ENCODE measurements at places on chromosomes 2 and 18.

DNA sequence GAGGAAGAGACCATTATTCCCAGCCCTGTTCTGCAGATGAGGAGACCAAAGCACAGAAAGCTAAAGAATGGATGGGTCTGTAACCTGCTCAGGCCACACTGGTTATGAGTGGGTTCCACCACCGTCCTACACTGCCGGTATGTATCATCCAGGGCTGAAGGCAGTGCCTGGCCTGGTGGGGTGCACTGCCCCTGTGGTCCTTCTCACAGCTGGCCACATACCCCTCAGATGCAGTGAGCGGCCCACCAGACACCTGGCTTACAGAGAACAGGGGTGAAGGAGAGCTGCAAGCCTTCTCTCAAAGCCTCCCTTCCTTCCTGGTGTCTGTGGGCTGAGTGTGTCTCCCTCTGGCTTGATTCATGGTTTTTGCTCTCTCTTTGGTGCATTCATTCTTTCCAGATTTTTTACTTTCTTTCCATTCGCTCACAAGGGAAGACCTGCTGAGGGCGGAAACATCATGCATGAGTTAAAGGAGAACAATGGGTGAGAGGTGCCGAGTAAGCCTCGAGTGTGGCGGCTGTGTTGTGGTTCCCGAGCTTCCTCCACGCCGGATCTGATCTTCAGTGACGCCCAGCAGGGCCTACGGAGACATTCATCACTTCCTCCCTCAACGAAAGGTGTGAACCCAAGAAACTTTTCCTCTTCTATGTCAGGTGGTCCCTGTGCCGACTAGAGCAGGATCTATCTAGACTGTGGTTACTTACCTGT is 62.1 kb upstream of the REL start:
- no peak for DNase-seq

- DNase-seq: no peak
Observed at GRCh38 chr18:58388736-58389135, 240.2 kb downstream of the ALPK2 start.

GRCh38 chr2:234335661-234336228 is 161.1 kb downstream of the ARL4C start:
- peak; percentile 64 for DNase-seq

GRCh38 chr2:196108604-196109003 is 40.0 kb upstream of the DNAH7 start:
- no peak for DNase-seq

GRCh38 chr2:227147023-227147422 is 17.0 kb downstream of the COL4A4 start:
- DNase-seq: no peak

DNA sequence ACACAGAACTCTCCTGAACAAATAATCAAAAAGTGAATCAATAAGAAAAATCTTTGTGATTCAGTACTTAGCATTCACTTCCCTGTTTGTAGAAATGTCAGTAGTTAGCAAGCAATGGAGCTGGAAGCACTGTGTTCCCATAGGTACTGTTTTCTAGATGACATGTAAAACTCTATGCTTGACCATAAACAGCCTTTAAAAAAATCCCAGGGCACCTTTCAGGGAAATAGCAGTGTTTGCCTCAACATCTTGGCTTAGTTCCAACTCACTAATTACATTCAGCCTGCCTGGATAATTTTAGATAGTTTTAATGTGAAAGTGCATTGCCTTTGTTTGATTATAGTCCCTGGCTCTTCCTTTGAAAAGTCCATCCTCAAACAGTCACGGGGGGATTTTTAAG is 721.8 kb downstream of the ERBB4 start:
- no peak for DNase-seq

- no peak for DNase-seq
Observed at GRCh38 chr2:99682275-99683060, 192.7 kb upstream of the REV1 start.

DNA sequence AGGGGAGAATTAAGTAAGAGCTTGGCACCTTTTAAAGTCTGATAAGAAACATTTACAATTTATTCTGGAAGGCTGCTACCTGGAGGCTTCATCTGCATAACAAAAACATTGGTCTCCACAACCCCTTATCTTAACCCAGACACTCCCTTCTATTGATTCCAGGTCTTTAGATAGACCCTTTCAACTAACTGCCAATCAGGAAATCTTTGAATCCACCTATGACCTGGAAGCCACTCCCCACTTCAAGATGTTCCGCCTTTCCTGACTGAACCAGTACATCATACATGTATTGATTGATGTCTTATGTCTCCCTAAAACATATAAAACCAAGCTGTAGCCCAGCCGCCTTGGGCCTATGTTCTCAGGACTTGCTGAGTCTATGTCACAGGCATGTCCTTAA is 289.4 kb downstream of the AGPS start:
- DNase-seq: no peak

- DNase-seq: no peak
Observed at GRCh38 chr2:52844701-52845423, 922.7 kb upstream of the CHAC2 start.

- DNase-seq: no peak
Observed at GRCh38 chr2:75603477-75603876, 42.7 kb upstream of the EVA1A start.

- DNase-seq: no peak
Observed at GRCh38 chr2:234163510-234164045, 113.1 kb downstream of the SPP2 start.

DNA sequence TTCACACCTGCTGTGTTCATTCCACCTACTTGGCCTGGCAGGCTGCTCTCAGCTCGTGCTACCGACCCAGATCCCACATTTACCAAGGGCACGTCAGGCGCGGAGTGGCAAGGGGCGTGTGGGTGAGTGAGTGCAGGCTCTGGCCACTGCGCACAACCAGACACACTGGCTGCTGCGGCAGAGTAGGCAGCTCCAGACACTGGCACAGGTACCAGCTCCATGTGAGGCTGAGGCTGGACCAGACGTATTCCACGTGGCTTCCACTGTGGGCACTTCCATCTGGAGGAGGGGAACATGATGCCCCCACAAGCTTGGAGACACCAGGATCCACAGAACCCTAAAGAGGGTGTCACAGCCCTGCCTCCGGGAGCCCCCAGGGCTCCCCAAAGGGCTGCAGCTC is 74.6 kb upstream of the ZNF804A start:
- no peak for DNase-seq

GRCh38 chr18:48868468-48869466 is 82.0 kb downstream of the SMAD7 start:
- DNase-seq: no peak

DNA sequence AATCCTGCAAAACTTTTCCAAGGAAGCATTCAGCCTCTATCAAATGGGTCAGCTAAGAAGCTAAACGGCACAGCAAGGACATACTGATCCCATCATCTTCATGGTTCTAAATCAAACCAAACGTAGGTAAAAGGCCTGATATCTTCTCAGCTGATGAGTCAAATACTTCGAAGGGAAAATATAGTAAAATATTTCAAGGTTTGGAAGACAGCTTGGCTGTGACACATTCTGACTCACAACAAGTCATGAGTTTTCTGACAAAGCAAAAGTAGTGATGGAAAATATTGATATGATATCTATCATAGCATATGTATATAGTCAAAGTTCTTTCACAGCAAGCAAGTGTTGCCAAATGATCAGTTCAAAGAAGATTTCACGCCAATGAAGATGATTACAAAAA is 31.5 kb downstream of the DOCK10 start:
- peak; percentile 74 for DNase-seq

GRCh38 chr2:197179744-197180498 is 130.7 kb downstream of the ANKRD44 start:
- no peak for DNase-seq

- DNase-seq: peak; percentile 82
Observed at GRCh38 chr2:113890253-113891235, 655 bp downstream of the ACTR3 start.

DNA sequence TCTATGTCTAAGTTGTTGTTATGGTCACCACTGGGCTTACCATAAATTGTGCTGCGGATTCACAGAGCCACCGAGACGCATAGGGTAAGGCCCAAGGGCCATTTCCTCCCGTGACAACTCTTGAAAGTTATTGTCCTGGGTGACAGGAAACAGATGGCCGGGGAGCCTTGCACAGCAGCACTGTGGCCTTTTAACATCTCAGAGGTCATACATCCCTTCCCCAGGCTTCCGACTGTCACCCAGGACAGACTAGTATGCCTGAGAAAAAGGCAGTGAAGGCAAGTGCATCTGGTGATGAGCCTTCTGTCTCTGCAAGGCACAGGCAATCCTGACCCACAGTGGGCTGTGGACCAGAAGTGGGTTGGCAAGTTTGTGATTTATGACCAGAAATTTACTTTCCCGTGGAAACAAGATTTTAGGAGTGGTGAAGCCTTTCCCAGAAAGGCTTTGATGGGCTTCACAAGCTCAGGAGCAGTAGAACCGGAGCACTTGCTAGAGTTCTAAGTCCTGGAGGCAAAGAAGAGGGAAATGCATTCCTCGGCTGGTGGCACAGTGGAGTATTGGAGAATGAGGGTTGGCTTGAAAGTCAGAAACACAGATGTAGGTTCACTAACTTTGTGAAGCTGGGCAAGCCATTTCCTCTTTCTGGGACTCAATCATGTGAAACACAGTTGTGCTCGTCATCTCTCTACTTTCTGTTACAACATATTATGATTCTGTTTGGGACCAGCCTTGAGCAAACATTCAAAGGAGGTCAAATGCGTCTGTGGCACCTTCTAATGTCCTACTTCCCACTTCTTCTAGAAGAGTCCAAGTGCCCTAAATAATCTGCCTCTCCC is 2.0 kb upstream of the CAPN14 start:
- DNase-seq: no peak

DNA sequence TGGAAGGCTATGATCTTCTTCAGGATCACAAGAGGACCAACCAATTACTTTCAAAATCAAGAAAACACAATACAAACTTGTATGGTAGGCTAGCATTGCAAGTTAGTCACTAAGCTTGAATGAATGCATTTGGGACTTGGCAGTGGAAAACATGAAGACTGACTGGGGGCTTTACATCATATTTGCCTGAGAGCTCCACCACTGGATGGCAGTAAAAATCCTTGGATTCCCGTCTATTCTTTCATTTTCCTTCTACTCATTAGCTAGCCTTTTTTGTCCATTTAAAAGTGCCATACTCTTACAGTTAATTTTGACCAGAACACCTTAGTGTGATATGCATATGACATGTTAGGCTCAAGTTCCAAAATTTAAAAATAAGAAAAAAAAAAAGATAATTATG is 63.5 kb upstream of the RASGRP3 start:
- peak; percentile 35 for DNase-seq

GRCh38 chr18:62458868-62459716 is 63.7 kb upstream of the ZCCHC2 start:
- no peak for DNase-seq

- no peak for DNase-seq
Observed at GRCh38 chr2:233486357-233486756, 80.2 kb downstream of the USP40 start.

DNA sequence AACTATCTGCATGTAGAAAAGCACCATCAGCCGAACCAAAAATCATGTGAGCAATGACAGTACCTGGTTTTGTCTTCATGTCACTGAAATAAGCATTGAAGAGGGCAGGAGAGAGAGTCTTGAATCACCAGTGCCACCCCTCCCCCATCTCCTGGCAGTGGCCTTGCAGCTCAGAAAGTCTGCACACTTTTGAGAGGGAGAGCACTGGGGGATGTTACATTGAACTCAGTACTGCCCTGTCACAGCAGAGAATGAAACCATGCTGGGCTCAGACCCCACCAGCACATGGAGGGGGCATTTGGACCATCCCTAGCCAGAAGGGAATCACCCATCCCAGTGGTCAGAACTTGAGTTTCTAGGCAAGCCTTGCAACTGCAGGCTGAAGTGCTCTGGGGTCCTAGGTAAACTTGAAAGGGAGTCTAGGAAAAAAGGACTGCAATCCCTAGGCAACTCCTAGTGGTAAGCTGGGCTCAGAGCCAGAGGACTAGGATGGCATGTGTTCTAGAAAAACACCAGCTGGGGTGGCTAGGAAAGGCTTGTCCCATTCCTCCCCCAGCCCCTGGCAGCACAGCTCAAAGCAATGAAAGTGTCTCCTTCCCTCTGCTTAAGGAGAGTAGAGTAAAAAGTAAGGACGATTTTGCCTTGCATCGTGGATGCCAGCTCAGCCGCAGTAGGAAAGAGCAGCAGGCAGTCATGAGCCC is 259.9 kb upstream of the MYT1L start:
- DNase-seq: no peak

GRCh38 chr2:230410263-230410662 is 5.7 kb upstream of the SP100 start:
- no peak for DNase-seq

DNA sequence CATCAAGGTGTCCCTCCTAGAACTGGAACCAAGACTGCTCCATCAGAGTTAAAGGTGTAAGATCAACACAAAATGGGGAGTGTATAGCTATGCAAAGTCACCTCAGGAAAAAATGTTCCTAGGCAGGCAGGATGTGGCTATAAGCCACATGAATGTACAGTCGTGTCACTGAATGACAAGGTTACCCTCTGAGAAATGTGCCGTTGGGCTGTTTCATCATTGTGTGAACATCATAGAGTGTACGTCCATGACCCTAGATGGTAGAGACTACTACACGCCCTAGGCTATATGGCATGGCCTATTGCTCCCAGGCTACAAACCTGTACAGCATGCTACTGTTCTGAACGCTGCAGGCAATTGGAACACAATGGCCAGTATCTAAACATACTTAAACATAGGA is 24.5 kb downstream of the TYMS start:
- no peak for DNase-seq

DNA sequence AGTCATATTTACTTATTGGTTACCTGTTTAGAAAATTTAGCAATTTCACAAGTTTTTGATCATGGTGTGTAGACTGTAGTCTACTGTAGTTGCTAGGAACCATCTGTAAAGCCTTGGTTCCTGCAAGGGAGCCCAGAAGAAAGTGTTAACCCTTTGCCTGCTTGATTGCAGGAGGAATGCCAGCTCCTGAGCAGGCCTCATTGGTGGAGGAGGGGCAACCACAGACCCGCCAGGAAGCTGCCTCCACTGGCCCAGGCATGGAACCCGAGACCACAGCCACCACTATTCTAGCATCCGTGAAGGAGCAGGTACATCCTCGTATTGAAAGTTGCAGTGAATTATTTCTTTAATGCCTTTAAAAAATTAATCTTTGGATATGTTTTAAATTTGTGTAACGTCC is 76.3 kb downstream of the PKP4 start:
- DNase-seq: no peak

DNA sequence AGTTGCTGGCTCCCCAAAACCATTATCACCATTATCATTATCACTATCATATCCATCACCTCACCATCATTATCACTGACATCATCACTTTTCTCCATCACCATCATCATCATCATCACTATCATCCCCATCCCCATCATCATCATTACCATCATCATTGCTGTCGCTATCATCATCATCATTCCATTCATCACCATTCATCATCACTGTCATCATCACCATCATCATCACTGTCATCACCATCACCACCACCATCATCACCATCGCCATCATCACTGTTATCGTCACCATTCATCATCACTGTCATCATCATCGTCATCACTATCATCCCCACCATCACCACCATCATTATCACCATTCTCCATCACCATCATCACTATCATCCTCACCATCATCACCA is 9.0 kb downstream of the HPCAL1 start:
- DNase-seq: no peak

GRCh38 chr2:24731040-24731439 is 62.2 kb downstream of the PTRHD1 start:
- DNase-seq: no peak

- peak; percentile 85 for DNase-seq
Observed at GRCh38 chr2:47724221-47724981, 58.5 kb upstream of the MSH6 start.

GRCh38 chr2:217656316-217656715 is 346.5 kb downstream of the TNS1 start:
- DNase-seq: no peak

GRCh38 chr2:120510751-120511395 is 164.9 kb downstream of the INHBB start:
- no peak for DNase-seq
